ENCODE measurements at places on chromosomes 5 and 9.

- no peak for DNase-seq
These were observed 6.4 kb upstream of the JMY start for GRCh38 chr5:79229357-79230174.

DNA sequence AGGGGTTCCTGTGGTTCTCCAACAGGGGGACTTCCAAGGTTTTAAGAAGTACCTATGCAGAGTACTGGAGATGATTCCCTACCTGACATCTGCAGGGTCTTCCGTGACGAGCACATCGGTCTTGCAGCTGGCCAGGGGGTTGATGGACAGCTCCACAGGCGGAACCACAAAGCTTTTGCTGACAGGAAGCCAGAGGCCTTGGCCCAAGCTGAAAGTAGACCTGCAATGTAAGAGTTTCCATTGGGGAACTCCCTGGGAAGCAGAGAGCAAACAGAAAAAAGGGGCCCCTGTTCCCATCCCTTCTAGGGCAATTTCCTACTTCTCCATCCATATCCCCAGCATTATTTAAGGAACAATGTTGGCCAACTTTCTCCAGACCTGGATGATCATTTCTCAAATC lies 288.0 kb downstream of the TRIM32 start:
- no peak for DNase-seq

GRCh38 chr9:134356496-134357470 lies 30.5 kb downstream of the RXRA start:
- no peak for DNase-seq

GRCh38 chr5:77230727-77231470 lies 20.4 kb downstream of the PDE8B start:
- no peak for DNase-seq

DNA sequence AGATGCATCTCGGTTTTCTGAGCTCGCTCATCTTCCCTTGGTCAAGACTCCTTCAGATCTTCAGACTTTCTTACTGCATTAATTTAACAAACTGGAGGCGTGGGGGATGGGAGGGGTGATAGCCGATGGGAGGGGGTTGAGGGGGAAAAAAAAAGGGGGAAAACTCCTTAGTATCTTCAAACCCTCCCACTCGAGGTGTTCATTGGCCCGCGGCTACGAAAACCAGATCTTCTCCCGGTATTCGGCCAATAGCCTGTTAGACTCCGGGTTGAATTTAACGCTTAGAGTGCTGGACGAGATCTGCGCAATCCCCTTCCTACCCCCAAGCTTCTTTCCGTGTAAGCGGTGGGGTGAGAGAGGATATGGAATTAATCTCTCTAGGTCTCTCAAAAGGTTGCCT lies 689 bp upstream of the GLRA1 start:
- DNase-seq, result no peak

DNA sequence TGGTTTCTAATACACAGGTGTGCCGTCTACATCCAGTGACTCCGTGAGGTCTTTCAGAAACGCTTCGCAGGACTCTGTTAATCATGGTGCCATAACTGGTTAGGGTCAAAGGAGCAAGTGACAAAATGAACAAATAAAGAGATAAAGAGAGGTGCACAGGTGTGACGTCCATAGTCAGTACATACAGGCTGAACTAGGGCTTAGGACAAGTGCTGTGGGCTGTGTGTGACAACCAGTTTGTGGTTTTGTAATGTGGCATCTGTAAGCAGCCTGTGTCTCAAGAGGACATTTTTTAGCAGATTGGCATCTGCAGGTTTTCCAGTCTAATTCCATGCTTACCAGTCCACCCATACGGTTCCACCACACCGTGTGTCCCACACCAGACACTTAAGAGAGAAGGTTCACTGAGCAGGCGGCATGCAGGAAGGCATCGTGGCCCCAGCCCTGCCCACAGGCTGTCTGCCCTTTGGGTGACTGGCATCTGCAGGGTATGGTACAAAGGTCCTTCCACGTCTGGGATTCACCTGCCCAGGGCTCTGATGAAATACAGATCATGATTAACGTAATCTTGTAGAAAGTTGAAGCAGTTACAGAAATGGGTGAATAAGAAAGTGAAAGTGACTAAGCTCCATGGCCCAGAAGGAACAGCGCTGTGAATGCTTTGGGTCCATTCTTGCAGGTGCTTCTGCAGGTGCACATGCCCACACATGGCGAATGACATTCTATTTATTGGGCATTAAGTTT lies 26.9 kb downstream of the SRD5A1 start:
- no peak for DNase-seq

DNA sequence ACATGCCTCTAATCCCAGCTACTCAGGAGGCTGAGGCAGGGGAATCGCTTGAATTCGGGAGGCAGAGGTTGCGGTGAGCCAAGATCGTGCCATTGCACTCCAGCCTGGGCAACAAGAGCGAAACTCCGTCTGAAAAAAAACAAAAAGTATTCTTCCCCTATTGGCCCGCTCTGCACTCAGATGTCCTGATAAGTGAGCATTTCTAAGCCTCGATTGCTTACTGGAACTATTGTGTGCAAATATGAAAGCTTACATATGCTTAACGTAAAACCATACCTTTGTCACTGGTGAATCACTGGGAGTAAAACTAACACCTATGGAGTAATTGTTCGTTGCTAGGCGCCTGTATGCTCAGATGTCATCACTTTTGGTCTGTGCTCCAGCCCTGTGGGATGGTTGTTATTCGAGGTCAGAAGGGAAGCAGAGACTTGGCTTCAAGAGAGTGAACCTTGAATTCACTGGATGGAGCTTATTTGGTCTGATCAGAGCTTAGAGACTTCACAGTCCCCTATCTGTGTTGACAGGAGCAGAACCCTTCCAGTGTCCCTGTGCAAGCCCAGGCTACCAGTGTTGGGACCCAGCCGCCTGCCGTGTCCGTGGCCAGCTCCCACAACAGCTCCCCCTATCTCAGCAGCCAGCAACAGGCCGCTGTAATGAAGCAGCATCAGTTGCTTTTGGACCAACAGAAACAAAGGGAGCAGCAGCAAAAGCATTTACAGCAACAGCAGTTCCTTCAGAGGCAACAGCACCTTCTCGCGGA lies 25.3 kb upstream of the LTC4S start:
- no peak for DNase-seq

GRCh38 chr5:67537439-67538148 lies 341.0 kb upstream of the CD180 start:
- no peak for DNase-seq

- no peak for DNase-seq
These were observed 55.2 kb upstream of the AFAP1L1 start for GRCh38 chr5:149216496-149216895.

GRCh38 chr9:20355022-20355421 lies 267.3 kb downstream of the MLLT3 start:
- DNase-seq, result no peak

- DNase-seq, result no peak
These were observed 4.0 kb upstream of the CCL28 start for GRCh38 chr5:43415935-43416802.

DNA sequence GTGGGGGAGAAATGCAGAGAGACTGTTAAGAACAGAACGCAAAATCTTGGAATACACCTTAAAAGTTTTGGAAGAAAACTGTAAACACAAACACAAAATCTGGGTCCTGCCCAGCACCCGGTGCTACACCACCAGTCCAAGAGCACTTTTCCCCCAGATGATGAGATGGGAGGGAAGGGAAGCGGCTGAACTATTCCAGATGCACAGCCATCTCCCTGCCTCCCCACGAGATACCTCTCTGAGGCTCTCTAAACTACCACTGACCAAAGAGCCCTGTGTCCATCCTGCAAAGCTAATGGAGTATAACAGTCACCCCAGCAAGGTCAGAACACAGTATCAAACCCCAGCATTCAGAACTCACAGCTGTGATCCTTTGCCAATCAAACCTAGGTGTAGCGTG lies 8.0 kb downstream of the SPARC start:
- DNase-seq, result no peak

DNA sequence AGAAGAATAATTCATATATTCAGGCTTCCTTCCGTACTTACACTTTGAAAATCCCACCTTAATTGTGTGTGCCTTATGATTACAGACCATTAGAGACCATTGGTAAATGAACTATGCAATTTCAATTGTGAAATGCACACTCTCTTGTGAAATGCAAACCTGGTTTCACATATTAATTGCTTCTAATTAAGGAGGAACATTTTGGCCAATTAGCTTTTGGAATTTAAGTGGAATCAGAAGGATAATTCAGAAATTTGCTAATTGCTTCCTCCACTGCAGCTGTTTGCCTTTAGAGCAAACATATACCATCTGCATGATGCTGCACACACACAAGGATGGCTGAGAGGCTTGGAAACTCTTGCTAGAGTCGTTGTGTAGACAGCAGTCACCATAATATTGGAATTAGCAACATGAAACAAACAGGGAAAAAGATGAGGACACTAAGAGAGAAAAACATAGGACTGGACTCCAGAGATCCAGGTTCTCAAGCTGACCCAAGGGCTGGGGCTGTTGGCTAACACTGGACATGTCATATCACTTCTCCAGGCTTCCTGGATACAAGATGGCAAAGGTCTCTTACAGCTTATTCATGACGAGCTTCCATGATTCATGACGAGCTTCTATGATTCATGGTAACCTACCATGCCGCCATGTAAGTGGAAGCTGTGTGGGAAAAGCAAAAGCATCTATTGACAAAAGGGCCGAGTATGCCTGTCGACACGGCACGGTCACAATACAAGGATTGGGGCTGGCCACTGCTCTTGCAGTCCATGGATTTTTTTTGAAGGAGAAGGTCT lies 78.0 kb downstream of the PTCH1 start:
- no peak for DNase-seq

GRCh38 chr5:179294131-179294780 lies 51.0 kb downstream of the ADAMTS2 start:
- no peak for DNase-seq

GRCh38 chr5:66939094-66939493 lies 257.5 kb downstream of the CD180 start:
- DNase-seq, result no peak

DNA sequence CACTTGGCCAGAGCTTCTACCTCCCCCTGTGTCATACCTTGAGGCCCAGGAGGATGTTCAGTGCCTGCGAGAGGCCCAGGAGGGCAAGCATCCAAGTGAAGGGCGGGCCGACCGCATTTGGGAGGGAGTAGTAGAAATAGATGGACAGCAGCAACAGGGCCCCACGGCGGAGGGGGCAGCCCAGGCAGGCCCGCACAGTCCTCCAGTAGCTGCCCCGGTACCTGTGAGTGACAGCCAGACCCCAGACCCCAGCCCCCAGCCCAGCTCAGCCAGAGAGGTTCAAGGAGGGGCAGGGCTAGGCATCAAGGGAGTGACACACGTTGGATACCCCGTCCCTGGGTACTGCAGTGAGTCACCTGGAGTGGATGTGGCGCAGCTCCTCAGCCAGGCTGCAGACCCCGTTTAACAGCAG lies 1.4 kb downstream of the STING1 start:
- no peak for DNase-seq

DNA sequence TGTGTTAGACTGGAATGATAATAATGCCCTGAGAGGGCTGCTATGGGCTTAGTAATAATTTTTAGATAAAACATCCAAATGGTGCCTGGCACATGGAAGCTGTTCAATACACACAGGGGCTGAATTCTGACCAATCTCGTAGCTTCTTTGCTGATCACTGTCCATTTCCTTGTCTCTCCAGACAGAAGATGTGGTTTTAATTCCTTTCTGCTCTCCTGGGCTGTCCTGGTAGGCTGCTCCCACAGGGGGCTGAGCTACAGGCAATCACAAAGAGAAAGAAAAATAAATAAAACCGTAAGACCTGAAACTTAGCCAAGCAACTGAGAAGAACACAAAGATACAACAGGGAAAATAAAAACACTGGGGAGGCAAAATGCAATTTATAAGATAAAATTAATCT lies 136.5 kb downstream of the CDK5RAP2 start:
- DNase-seq, result no peak

DNA sequence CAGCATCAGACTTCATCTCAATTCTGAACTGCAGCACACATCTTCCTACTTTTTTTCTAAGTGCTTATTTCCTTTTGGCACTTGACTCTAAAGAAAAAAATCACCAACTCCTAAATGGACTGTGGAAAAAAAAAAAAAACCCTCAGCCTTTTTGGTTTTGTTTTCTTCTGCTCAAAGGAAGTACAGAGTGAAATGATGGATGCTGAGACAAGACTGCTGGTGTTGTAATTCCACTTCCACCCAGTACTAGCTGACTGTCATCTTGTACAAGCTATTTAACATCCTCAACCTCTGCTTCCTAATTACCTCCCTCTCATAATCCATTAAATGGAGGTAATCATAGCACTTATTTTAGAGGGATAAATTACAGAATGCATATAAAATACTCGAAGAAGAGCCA lies 171.5 kb upstream of the GNA14 start:
- DNase-seq, result no peak

DNA sequence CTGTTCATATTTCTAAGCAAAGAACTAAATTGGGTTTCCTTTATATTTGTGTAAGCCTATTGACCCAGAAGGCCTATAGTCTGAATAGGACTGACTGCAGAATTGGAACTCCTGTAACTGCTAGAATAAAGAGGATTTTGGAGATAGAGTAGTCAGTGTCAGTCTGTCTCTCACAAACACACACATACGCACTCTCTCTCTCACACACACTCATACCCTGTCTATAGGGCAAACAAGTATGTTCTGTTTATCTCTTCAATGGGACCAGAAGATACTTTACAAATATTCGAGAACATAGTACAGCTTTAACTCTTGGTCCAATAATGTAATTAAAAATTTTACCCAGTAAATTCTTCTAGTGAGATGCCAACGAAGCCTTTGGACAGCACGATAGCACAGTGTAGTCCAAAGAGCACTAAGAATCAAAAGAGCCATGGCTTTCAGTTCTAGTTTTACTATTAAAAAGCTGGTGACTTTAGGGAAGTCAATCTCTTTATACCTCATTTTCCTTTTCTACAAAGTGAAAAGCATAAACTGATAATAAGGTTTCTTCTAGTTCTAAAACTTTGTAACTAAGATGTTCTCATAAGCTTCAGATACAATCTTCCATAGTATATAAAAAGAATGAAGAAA lies 19.3 kb downstream of the ABHD17B start:
- no peak for DNase-seq

DNA sequence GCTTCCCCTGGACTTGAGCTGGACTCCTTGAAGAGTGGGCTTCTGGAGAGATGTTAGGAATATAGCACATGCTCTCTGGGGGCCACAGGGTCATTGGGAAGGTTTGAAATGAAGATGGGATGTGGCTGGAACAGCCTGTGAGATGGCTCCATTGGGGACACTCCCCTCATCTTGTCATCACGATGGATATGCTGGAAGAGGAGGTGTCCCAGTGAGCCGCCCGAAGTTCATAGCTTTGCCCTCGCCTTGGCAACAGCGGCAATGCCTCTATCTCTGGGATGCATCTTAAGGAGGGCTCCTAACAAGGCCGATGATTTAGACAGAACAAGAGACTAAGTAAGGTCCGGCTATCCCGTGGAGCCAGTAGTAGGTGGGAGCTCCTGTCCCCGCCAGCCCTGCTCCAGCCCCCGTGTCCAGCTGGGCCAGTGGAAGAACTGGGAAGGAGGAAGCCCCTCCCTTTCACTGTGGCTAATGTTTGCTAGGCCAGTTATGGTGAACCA lies 23.9 kb downstream of the AMBP start:
- DNase-seq, result no peak

DNA sequence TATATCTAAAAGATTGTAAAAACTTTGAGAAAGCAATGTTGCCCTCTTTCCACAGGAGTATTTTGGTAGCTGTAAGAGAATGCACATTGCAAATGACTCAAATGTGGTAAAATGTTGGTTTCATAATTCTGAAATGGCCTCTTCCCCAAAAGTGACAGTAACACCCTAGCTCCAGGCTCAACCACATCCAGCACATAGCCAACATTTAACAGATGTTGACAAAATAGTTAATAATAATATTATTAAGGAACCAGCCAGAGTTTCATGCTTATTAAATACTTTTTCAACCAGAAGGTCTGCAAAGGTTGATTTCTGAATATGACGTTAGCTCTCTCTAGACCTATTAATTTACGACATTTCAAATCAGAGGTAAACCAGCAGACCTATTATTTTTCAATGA lies 1.3 kb downstream of the ANXA1 start:
- DNase-seq, result no peak

Data from stimulated activated CD8-positive, alpha-beta memory T cell treated with anti-CD3 and anti-CD28 coated beads, Interleukin-15, amount 100 ng/mL, for 4 hours (primary cell).